Thyroid gland (tissue), 4 donors: ENCODE measurements at places on chromosomes 2 and 18. TPM values are rescaled to one million over a fixed set of nuclear protein-coding genes. Genes with fewer than 3 reads are reported as not detected.

DES gene
- 54.4 TPM for total RNA-seq

NEB gene
- 5.1 TPM for total RNA-seq

POTEC gene
- 0.13 TPM for total RNA-seq

GPAT2 gene
- 1.2 TPM for total RNA-seq

GPR75 gene
- 3.7 TPM for total RNA-seq

SCTR gene
- total RNA-seq: not detected

BZW1 gene
- 192 TPM for total RNA-seq

GALNT14 gene
- total RNA-seq: 5.1 TPM

INHA gene
- total RNA-seq: 1.1 TPM

ZBTB7C gene
- total RNA-seq: 66.7 TPM

NAPG gene
- 56.4 TPM for total RNA-seq

- DNase-seq: no peak
Measured at GRCh38 chr2:184370954-184371353, 227.4 kb upstream of the ZNF804A start.

GRCh38 chr2:143070704-143071103, 58.5 kb upstream of the ARHGAP15 start:
- no peak for DNase-seq

GRCh38 chr2:216735086-216735485, 39.7 kb upstream of the IGFBP5 start:
- DNase-seq: no peak

- no peak for DNase-seq
Measured at GRCh38 chr2:141820893-141821292, 309.9 kb downstream of the LRP1B start.

- DNase-seq: no peak
Measured at GRCh38 chr2:112314856-112315255, 39.5 kb downstream of the ZC3H6 start.

GRCh38 chr2:179201869-179202268, 62.8 kb downstream of the SESTD1 start:
- DNase-seq: no peak

DNA sequence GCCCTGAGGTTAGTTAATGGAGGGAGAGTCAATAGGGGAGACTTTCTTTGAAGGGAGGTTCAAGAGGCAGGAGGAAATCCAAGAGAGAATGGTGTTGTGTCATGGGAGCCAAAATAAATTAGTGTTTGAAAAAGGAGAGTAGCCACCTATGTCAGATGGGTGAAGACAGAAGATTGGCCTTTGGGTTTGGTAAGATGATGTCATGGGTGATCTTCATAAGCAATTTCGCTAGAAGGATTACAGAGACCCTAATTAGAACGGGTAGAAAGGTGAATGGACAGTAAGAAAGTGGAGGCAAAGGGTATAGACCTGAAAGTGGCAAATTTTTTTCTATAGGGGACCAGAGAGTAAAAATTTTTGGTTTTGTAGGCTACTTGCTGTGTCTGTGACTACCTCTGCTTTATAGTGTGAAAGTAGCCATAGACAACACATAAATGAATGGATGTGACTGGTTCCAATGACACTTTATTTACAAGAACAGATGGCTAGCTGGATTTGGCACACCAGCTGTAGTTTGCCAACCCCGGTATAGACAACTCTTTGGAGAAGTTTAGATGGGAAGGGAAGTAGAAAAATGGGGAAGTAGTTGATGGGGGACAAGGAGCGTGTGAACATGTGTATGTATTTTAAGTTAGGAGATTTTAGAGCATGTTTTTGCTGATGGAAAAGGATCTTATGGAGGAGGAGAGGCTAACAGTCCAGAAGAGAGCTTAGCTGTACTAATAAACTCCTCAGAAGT, 9.3 kb downstream of the STAMBP start:
- DNase-seq: no peak

DNA sequence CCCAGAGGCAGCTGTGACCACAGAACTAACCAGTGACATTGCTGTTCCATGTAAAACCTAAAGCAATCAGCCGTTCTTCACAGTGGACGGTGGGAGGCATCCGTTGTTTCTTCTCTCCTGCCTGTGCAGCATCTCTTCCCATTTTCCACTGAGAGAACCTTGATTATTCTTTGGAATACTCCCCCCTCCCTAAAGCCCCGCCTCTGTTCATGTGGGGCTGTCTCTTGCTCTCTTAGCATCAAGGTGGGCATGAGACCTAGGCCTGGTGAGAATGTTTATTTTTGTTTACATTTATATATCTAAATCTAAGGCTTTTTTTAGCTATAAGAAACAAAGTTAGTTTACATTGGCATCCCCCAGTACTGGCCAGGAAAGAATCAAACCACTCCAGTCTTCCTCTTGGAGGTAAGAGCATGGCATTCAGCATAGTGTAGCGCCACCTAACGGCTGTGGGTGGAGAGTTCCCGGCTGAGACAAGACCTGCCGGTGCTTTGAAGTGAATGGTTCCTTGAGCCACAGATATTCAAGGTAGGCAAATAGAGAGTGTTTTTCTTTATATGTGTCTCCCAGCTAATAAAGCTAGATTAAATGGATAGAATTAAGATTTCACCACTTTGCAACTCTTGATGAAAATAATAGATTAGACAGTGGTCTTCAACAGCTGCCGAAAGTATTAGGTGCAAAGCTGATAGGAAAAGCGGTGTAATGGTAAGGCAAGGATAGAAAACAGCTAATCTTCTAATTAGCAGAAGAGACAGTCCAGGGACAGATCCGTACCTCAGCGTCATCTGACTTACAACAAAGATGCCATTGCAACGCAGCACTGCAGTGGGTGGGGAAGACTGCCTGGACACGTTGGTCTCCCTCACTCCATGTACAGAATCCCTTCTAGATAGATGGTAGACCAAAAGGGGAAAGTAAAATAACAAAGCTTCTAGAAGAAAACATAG, 219.6 kb upstream of the RAB12 start:
- peak; percentile 89 for DNase-seq

DNA sequence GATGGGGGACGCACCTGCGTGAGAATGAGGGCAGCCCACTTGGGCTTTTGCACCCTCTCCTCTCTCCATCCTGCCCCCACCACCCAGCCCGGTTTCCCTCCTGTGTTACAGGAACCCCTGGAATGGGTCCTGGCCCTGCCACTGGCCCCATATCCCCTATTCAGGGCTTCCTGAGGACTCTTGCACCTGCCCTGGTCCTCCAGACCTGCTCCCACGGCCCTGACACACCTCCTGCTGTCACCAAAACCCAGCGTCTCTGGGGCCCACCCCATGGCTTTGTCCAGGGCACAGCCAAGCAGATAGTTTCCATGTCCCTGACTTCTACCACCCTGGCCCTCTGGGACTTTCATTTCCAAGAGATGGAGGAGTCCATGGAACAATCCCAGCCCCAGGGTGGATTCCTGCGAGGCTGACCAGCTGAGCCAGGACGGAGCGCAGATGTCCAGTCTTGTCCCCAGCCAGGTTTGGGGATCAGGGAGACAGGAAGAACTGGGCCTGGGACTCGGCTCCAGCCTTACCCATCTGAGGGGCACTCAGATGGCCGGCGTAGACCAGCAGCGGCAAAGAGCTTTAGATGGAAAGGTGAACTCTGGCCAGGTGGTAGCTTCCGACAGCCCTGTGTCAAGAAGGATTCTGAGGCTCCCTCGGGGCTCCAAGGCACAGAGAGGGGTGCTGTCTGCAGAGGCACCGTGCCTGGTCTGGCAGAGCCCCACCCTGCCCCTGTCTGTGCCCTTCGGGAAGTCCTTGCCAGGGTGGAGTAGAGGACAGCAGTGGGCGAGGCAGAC, 12.0 kb downstream of the GPR35 start:
- no peak for DNase-seq

- DNase-seq: peak; percentile 11
Measured at GRCh38 chr2:19021100-19021476, 337.3 kb downstream of the OSR1 start.

GRCh38 chr18:69784815-69785214, 162.9 kb downstream of the CD226 start:
- no peak for DNase-seq

- DNase-seq: no peak
Measured at GRCh38 chr2:127570282-127571250, 35.1 kb downstream of the MYO7B start.

DNA sequence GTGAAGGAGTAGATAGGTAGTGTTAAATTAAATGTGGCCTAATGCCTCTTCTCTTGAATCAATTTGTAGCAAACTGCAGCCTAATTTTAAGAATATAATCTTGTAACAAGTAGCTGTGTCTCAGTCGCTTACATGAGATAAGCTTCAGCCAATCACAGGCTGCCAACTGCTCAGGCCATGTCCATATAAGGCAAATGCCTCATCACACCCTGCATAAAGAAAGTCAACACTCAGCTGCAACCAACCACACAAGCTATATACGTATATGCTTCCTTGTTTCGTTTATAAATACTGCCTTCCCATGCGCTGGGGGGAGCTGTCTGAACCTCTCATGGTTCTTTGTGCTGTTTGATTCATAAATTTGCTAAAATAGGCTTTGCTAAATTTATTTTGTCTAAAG, 476.3 kb downstream of the TRIB2 start:
- no peak for DNase-seq

DNA sequence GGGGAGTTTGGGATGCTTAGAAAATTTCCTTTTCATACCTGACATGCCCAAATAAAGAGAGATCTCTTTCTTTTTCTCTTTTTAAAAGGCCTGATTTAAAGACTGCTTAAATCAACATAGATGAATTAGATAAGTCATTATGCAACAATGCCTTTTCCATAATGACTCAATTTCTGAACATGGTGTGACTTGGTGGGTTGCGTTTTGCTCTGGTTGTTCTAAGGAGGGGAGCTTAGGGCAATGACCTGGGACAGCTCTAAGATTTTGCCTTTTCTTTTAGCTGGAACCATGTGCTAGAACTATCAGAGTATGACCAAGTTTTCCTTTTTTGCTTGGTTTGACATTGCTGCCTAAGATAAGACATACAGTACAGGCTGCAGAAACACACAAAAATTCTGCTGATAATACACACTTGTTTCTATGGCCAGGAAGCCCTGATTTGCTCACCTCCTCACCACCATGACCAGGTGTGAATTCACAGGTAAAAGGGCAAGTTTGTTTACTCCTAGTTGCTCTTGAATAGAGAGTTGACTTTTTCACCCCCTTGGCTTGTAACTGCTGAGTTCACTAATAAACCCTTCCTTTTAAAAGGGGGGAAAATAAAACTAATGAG, 58.1 kb upstream of the IL1RL1 start:
- no peak for DNase-seq

- no peak for DNase-seq
Measured at GRCh38 chr2:111118981-111119821, 1.5 kb upstream of the BCL2L11 start.

- no peak for DNase-seq
Measured at GRCh38 chr18:35000457-35000856, 40.8 kb upstream of the MAPRE2 start.

- DNase-seq: no peak
Measured at GRCh38 chr2:26904839-26905238, 56.9 kb downstream of the DPYSL5 start.

GRCh38 chr18:75297731-75298130, 87.1 kb downstream of the TSHZ1 start:
- DNase-seq: no peak

DNA sequence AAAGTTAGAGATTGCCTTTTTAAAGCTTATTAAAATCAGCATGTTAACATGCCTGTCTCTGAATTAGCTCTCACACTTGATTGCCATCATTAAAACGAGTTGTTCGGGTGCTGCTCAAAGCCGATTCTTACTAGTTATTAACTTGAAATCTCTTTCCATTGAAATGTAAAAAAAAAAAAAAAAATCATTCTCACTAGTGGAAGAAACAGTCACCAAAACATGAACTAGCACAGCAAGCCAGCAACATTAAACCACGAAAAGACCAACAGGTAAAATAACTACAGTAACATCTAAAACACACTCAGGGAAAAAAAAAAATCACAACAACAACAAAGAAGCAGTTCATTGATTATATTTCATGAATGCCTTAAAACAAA, 264.5 kb downstream of the MEIS1 start:
- no peak for DNase-seq

DNA sequence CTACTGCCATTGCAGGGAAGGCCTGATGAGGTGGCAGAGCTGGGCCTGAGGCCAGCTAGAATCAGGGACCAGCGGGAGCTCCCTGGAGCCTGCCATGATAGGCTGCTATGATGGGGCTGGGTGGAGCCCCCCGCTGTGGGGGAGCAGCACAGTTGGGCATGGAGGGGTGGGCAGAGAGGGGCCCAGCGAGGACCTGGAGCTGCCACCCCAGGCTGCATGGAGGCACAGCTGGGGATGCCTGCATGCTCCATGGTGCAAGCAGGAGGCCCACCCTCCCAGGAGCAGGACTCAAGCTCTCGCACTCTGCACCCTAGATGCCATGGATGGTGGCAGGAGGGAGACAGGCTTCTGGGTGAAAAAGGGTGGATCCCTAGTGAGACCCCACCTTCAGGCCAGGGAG, 17.8 kb upstream of the RPRD1A start:
- DNase-seq: no peak

- no peak for DNase-seq
Measured at GRCh38 chr18:48254077-48254602, 155.0 kb downstream of the ZBTB7C start.

DNA sequence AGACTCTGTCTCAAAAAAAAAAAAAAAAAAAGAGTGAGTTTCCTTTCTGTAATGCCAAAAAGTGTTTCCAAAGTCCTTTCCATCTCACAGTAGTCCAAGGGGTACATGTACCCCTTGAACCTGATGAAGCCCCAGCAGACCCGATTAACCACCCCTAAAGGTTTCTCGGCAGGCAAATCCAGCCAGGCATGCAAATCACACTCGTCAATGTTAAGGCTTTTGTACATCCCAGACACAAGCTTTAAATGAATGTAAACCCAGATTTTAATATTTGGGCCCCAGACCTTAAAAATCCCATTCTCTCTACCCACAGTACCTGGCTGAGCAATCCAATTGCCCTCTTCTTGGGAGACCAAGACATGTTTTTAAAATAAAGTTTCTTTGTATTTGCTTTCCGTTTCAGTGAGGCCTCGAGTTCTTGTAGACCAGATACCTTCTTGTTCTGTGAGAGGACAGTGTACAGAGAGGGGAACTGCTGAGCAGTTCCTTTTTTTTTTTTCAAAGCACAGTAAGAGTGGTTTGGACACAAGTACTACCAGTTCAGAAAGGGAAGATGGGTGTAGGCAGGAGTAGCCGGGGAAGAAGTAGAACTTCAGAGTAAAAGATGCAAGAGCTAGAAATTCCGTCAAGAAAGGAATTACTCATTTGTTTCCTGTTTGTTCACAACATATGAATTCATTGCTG, at the start of gene NLRC4:
Gene NLRC4 (minus strand): TSS at position 465 of the 684 bp plus-strand sequence. CDS start 8,111 bp downstream, outside the sequence.
- no peak for DNase-seq

DNA sequence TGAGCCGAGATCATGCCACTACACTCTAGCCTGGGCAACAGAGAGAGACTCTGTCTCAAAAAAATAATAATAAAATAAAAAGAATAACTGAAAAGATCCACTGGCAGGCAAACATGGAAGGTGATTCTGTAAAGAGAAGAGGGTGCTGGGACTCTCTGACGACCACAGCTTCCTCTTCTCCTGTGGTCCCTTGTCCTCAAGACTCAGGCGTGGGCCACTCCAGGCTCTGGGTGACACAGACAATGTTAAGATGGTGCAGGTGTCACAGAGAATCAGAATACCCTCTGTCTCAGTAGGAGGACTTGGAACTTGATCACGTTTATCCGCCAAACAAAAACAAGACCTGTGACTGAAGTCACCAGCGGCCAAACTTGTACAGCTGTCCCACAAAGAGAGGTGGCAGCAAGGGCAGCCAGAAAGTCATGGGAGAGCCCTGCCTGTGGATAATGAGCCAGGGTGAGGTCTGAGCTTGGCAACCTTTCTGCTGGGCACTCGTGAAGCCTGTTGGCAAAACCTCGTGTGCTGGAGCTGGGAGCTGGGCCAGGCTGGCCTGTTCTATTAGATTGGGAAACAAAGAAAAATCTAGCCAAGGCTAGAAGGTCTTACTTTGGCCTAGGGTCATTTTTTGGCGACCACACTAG, 76.4 kb upstream of the ITGA6 start:
- DNase-seq: peak; percentile 96

GRCh38 chr18:22114526-22115321, 54.7 kb upstream of the GATA6 start:
- no peak for DNase-seq
